ENCODE measurements at places on chromosomes 6 and 20.

DNA sequence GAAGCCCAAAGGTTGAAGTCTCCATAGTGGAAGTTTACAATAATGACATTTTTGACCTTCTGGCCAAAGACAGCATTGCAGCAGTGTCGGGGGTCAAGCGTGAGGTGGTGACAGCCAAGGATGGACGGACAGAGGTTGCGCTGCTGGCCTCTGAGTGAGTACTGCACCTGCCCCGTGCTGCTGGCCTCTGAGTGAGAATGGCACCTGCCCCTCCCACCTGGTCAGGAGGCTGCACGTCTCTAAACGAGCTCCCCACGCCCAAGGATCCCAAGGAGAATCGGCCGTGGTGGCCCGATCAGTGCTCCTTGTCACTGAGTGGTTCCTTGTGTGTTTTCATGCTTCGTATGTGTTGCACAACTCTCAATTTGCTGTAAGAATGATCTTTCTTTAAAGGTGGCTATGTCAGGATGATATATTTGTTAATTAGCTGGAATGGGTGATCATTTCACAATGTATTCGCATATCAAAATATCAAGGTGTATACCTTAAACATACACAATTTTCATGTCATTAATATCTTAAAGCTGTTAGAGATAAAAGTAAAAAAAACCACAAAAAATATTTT lies 40.4 kb downstream of the FRMD1 start:
- DNase-seq, result no peak

GRCh38 chr20:38290829-38291814 lies 12.8 kb upstream of the BPI start:
- peak; percentile 85 for DNase-seq

DNA sequence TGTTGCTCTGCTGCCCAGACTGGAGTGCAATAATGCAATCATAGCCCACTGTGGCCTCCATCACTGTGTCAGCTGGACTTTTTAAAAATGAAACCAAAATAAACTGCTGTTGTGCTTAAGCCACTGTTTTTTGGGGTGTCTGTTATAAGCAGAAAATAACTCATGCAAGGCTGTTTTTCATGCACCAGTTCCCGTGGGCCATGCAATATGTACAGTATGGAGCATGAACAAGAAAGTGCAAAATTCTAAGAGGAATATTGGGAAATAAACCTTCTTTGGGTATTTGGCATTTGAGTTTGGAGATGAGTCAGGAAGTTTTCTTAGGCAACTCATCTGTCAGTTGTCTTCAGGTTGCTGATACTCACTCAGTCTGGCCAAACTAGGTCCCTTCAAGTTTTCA lies 14.9 kb upstream of the ZFAND3 start:
- no peak for DNase-seq

DNA sequence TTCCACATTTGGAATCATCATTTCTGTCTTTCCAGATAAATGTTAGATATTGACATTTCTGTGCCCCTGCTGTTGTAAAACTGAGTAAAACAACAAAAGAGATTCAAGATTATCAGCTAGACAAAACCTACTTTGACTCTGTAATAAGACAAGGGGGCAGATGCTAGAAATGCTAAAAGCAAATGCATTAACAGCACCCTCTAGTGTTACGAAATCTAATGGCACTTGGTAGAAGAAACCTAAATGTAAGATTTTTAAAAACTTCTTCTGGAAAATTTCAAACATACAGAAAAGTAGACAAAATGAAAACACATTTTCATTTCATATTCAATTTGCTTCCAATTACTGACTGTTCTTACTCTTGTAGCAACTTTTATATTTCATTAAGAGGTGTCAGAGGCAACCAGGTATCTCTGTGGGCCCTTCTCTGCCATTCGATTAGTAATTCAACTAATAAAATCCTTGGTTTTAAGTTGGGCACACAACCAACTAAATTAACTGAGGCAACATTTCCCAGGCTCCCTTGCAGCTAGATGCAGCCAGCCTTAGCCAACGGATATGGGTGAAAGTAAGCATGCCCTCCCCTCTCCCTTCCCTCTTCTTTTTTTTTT lies 45.0 kb downstream of the SLC23A2 start:
- peak; percentile 40 for DNase-seq

DNA sequence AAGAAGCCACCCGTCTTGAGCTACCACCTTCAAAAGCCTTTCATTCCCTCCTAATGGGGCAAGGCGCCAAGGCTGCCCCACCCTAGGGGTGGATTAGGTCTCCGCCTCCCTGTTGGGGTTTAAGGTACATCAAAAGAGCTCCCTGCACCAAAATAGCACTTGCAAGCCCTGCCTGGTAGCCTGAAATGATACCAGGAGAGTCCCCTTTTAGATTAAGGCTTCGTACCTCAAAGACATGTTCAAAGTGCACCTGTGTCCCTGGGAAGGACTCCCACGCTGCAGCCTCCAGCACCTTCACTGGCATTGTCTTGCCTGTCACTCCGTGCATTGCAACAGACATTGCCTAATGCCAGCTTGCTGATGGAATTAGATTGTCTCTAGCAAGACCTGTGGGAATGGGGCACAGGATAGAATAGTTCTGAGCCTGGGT lies 15.7 kb upstream of the CDKN1A start:
- DNase-seq, result no peak

GRCh38 chr6:169839898-169840631 lies 88.6 kb downstream of the ERMARD start:
- no peak for DNase-seq

DNA sequence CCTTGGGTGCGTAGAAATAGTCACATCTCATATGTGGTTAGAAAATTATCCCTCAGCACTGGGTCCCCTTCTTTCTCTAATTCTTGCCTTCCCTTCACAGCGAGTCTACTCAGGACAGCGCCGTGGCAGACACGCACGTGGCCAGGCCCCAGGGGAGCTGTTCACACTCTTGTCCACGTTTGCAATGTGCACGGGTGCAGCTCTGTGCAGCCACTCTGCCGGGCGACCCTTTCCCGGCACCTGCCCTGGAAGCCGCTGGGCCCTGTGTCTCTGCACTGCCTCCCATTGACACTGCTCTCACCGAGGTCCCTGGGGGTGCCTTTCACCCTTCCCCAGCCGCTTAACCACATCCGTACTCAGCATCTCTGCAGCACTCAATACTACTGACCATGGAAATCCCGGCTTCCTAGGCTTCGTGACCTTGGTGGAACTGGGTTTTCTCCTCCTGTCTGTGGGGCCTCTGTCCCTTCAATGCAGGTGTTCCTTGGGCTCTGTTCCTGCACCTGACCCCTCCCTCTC lies 104.9 kb downstream of the DACT2 start:
- peak; percentile 47 for DNase-seq

DNA sequence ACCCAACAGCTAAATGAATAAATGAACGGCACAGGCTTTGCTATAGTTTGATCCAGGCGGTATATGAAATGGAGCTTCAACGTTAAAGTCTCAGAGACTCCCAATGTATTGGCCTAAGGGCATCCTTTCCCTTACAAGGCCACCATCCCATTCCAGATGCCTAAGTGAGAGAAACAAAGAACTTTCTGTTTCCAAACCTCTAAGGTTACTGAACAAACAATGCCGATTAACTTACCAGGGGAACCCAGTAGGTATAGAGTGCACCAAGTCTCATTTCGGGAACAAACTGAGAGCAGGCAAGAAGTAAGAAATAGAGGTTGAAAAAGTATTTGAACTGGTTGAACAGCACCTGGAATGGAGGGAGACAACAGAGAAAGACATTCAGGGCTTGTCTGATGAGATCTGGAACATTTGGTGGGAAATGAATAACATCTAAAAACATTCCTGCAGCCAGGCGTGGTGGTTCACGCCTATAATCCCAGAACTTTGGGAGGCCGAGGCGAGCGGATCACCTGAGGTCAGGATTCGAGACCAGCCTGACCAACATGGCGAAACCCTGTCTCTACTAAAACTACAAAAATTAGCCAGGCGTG lies 42.5 kb downstream of the ATP9A start:
- DNase-seq, result no peak

DNA sequence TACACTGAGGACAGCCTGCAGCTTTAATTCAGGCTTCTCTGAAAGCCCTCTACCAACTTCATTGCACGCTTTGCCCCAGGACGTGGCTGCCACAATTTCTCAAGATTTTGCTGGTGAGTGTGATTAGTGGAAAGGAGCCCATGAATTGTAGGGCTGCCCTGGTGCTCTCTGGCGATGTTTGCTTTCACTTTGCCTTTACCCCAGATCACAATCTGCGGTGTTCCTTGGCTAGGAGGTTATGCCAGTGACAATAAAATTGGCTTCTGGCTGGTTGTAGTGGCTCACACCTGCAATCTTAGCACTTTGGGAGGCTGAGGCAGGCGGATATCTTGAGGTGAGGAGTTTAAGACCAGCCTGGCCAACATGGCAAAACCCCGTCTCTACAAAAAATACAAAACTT lies 139.3 kb downstream of the FOXC1 start:
- no peak for DNase-seq

GRCh38 chr20:50393242-50393641 lies 116.9 kb upstream of the PTPN1 start:
- DNase-seq, result no peak

DNA sequence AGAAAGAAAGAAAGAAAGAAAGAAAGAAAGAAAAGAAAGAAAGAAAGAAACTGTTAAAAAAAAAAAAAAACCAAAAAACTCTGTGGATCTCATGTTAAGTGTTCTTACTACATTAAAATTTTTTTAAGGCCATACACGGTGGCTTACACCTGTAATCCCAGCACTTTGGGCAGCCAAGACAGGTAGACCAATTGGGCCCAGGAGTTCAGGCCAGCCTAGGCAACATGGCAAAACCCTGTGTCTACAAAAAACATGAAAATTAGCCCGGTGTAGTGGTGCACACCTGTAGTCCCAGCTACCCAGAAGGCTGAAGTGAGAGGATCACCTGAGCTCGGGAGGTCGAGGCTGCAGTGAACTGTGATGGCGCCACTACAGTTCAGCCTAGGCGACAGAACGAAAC lies 4.6 kb upstream of the BPIFA1 start:
- no peak for DNase-seq

- no peak for DNase-seq
Observed at GRCh38 chr6:166841216-166841615, 115.1 kb downstream of the RNASET2 start.

GRCh38 chr6:52976149-52976548 lies 18.9 kb downstream of the GSTA4 start:
- no peak for DNase-seq

DNA sequence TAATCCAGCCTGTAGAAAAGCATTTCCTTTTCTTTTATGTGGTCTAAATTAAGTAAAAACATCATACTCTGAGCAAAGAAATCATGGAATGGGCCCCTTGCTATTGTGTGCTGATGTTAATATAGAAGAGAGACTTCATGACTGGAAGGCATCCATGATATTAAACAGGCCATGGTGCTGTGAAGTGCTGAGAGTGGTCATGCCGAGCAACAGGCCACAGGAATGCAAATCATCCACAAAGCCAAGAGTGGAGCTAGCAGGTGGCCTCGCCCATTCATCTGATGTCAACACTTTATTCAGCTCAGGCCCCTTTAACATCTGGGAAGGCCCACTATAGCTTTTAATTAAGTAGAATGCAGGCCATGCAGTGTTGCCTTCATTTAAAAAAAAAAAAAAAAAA lies 115.2 kb upstream of the HMGCLL1 start:
- peak; percentile 41 for DNase-seq

DNA sequence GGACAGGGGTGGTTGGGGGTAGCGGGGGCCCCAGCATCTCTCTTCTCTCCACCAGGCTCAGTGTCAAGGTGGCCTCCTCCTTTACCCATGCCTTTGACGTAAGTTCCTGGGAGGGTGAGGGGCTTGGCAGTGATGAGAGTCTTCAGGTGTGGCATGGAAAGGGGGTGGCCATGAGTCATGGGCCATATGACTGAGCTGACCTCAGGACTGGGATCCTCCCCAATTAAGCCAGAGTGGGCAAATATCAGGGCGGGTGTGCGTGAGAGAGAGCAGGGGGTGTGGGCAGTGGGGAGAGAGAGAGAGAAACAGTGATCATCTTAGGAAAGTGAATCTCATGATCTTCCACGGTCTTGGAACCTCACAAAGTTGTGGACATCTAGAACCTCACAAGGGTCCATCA lies 8.2 kb upstream of the BPIFB4 start:
- no peak for DNase-seq

Measured in H7 (cell line).